Chondrocyte (in vitro differentiated cells): ENCODE measurements at places on chromosomes 11 and 22. TPM values are rescaled to one million over a fixed set of nuclear protein-coding genes. Genes with fewer than 3 reads are reported as not detected.

NTM gene
- 92.1 to 122 TPM (median 97.0 TPM) in 3 replicates for total RNA-seq

APOA5 gene
- total RNA-seq, result not detected in 3 replicates

TREH gene
- not detected in 3 replicates for total RNA-seq

GRCh38 chr11:107677924-107678631, 33.8 kb downstream of the SLN start:
- no peaks in the 10 kb centered on the region for H3K4me1 ChIP-seq
- DNase-seq, result no peak
- no peak overlapping the region for H3K4me3 ChIP-seq
- peaks cover 28% of the 10 kb centered on the region for H3K27me3 ChIP-seq
- H3K27ac ChIP-seq, result no peak overlapping the region
- H3K36me3 ChIP-seq, result no peaks in the 10 kb centered on the region

DNA sequence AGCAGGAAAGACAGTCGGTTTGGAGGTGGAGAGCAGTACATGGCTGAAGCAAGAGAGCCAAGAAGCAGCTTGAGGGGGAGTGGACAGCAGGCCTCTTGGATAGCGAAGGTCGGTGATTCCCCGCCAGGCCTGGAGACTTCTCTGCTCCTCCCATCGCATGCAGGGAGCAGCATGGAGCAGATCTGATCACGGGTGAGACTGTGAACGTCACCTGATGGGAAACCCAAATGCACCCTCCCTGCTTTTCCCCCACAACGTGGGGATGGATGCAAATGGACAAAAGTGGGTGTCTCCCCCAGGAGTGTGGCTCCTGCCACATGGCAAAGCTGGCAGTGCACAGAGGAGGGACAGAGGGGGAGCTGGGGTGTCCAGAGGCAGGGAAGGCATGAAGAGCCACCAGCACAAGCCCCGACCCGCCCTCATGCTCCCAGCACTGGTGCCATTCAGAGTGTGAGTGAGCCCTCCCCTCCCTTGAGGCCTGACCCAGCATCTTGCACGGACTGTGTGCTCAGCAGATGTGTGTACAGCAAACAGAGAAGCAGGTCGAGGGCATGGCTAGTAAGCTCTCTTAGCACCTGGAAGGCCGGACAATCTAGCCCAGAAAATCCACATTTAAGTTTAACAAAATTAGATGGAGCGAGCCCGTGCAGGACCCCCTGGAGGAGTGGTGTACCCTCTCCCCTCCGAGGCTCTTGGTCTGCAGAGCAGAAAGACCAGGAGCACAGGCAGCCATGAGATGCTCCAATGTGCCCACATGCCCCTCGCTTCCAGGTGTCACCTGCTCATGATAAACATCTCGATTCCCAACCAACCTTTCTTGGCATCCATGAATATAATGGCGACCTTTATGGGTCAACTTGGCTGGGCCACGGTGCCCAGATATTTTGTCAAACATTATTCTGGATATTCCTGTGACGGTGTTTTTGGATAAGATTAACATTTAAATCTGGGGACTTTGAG, 661.7 kb downstream of the TBC1D22A start:
- H3K36me3 ChIP-seq, result peaks cover 2% of the 10 kb centered on the region
- H3K27ac ChIP-seq, result no peak overlapping the region
- H3K4me3 ChIP-seq, result no peak overlapping the region
- H3K27me3 ChIP-seq, result peaks cover 2% of the 10 kb centered on the region

- H3K36me3 ChIP-seq, result peaks cover 3% of the 10 kb centered on the region
- H3K4me3 ChIP-seq, result no peak overlapping the region
- peaks cover 68% of the 10 kb centered on the region for H3K4me1 ChIP-seq
Measured at GRCh38 chr22:18065256-18065655, 12.5 kb upstream of the PEX26 start.

GRCh38 chr11:14399087-14399486, 40.1 kb upstream of the RRAS2 start:
- H3K4me1 ChIP-seq, result no peaks in the 10 kb centered on the region
- no peaks in the 10 kb centered on the region for H3K27me3 ChIP-seq
- no peak overlapping the region for H3K27ac ChIP-seq
- no peak for DNase-seq

DNA sequence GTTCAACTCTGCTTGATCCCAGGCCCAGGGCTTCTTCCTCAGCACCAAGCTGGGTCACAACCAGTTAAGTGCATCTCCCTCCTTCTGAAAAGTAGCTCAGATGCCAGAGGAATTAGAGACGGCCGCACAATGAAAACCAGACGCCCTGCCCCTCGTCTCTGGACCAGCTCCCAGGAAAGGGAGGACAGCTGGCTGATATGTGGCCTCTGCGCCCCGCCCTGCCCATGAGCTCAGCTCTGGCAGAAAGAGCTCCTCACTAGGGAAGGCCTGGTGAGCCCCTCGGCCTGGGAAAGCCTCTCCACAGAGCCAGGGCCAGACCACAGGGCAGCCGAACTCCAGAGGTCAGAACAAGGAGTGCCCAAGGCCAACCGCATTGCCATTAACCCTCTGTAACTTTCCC, 18.1 kb upstream of the SCGB1A1 start:
- H3K4me3 ChIP-seq, result peak overlapping the region; percentile 16
- H3K36me3 ChIP-seq, result no peaks in the 10 kb centered on the region
- H3K4me1 ChIP-seq, result peaks cover 57% of the 10 kb centered on the region
- peak; percentile 62 for DNase-seq
- H3K27me3 ChIP-seq, result peaks cover 2% of the 10 kb centered on the region

GRCh38 chr11:25562417-25562816, 769.5 kb upstream of the ANO3 start:
- H3K27me3 ChIP-seq, result peaks cover 1% of the 10 kb centered on the region
- DNase-seq, result no peak
- peaks cover 5% of the 10 kb centered on the region for H3K4me1 ChIP-seq
- no peaks in the 10 kb centered on the region for H3K36me3 ChIP-seq

DNA sequence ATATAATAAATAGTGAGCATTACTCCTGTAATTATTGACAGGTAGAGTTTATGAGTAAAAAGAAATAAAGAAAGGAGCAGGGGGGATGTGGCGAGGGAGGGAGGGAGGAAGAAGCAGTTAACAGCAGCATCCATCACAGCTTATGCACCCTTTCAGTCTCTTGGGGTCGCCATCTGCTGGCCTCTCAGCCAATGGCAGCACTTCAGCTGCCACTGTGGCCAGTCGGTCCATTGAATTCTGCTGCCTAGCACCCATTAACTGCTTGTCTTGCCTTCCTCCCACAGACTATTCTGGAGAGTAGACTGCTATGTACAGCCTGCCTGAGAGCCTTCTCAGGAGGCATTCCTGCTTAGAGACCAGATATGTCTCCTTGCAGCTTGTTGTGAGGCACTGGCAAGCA, 388.3 kb downstream of the TENM4 start:
- H3K27me3 ChIP-seq, result no peaks in the 10 kb centered on the region
- DNase-seq, result no peak
- H3K27ac ChIP-seq, result no peak overlapping the region

DNA sequence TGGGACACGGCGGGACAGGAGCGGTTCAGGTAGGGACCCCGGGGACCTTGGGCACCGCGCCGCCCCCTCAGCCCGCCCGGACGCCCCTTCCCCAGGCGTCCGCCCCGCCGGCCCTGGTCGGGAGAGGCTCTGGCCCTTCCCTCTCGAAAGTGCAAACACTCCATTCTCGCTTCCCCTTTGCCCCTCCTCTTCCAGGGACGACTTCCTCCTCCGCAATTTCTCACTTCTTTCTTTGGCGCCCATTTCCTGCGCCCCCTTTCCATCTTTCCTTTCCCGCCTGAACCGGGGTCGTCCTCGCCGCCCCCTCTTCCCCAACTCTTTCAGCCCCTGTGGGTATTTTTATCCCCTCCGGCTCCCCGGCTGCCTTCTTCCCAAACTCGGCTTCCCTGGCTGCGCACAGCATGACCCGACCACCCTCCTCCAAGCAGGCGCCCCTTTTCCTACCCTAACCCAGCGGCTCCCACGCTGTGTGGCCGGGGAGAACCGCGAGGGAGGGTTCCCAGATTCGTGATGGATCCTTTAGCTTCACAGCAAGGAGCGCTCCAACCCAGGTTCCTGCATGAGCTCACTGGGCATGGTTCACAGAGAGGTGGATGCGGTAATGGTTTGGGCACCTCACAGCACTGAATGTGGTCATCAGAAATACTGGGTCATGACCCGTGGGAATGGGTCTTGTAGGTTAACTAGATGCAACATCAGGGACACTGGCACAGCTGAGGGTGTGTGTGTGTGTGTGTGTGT, 689 bp downstream of the RAB39A start:
- peaks cover 6% of the 10 kb centered on the region for H3K4me1 ChIP-seq
- H3K4me3 ChIP-seq, result peak overlapping the region; percentile 68
- H3K27ac ChIP-seq, result no peak overlapping the region
- peaks cover 29% of the 10 kb centered on the region for H3K27me3 ChIP-seq
- H3K36me3 ChIP-seq, result peaks cover 2% of the 10 kb centered on the region

GRCh38 chr22:20868025-20868962, 9.5 kb downstream of the SNAP29 start:
- peaks cover 6% of the 10 kb centered on the region for H3K36me3 ChIP-seq
- H3K4me1 ChIP-seq, result peaks cover 7% of the 10 kb centered on the region
- no peak overlapping the region for H3K4me3 ChIP-seq
- H3K27ac ChIP-seq, result no peak overlapping the region

DNA sequence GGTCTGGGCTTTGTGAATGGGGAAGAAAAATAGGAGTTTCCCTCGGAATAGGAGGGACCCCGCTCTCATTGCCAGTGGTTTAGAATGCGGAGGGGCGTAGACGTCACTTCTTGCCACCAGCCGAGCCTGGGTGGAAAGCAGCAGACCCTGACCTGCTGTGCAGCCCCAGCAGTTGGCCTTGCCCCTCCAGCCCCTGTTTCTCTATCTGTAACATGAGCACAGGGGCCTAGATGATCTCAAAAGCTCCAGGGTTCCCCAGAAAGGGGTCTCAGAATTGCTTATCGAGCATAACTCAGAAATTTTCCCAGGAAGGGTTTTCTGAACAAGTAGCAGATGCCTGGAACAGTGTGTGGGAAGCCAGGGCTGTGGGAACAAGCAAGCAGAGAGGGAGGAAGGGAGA, 43.9 kb downstream of the C11orf91 start:
- no peak for DNase-seq
- H3K36me3 ChIP-seq, result peaks cover 2% of the 10 kb centered on the region
- H3K27ac ChIP-seq, result no peak overlapping the region
- no peak overlapping the region for H3K4me3 ChIP-seq
- peaks cover 8% of the 10 kb centered on the region for H3K4me1 ChIP-seq
- no peaks in the 10 kb centered on the region for H3K27me3 ChIP-seq

GRCh38 chr11:62538470-62539237, 8.0 kb downstream of the AHNAK start:
- H3K36me3 ChIP-seq, result peaks cover 15% of the 10 kb centered on the region
- peak overlapping the region; percentile 80 for H3K27ac ChIP-seq
- no peak for DNase-seq
- H3K4me3 ChIP-seq, result peak overlapping the region; percentile 41
- H3K4me1 ChIP-seq, result peaks cover 77% of the 10 kb centered on the region

DNA sequence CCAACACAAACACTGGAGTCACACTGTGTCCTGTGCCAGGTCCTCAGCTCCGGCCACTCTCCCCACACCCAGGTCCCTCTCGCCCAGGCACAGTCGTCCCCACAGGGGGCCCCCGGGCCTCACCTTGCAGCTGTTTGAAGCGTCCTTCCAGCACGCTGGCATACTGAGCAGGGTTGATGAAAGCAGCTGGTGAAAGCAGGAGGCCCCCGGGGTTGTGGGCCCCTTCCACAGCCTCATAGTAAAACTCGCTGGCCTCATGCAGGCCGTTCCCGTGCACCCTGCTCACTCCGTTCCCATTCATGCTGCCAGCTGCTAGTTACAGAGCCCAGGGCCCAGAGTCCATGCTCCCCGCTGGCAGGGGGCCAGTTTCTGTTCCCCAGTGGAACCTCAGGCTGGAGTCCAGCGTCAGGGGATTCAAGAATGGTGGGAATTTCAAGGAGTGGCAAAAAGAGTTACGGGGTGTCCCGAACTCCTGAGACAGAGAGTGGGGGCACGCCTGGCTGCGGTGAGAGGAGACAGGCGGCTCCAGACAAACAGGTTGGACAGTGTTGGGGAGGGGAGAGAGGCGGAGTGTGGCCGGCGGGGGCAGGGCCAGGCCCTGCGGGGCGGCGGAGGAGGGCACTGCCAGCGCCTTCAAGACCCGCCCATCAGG, 10.6 kb downstream of the SPTBN2 start:
- H3K4me1 ChIP-seq, result peaks cover 10% of the 10 kb centered on the region
- H3K27ac ChIP-seq, result no peak overlapping the region
- H3K27me3 ChIP-seq, result no peaks in the 10 kb centered on the region
- no peak for DNase-seq
- peaks cover 11% of the 10 kb centered on the region for H3K36me3 ChIP-seq

DNA sequence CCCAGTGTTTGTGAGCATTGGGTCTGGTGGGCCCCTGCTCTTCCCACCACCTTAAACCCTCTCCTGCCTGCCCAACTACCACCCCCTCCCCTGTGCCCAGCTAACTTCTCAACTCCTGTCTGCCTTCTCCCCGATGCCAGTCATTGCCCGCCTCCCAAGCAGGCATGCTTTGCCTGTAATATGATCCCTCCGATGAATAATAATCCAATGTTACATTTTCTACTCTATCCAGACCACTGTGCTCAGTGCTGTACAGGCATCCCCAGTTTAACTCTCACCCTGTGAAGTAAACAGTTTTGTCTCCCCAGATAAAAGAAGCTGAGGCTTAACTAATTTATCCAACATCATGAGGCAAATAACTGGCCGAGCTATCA, 35.5 kb upstream of the OLFML1 start:
- H3K4me3 ChIP-seq, result no peak overlapping the region
- H3K36me3 ChIP-seq, result no peaks in the 10 kb centered on the region

- peaks cover 10% of the 10 kb centered on the region for H3K4me1 ChIP-seq
- no peaks in the 10 kb centered on the region for H3K36me3 ChIP-seq
- no peaks in the 10 kb centered on the region for H3K27me3 ChIP-seq
- no peak overlapping the region for H3K27ac ChIP-seq
- H3K4me3 ChIP-seq, result no peak overlapping the region
Measured at GRCh38 chr11:35826949-35827348, 116.9 kb upstream of the LDLRAD3 start.

- no peaks in the 10 kb centered on the region for H3K27me3 ChIP-seq
- peaks cover 28% of the 10 kb centered on the region for H3K4me1 ChIP-seq
- DNase-seq, result no peak
- no peaks in the 10 kb centered on the region for H3K36me3 ChIP-seq
- no peak overlapping the region for H3K27ac ChIP-seq
Measured at GRCh38 chr11:68335683-68336082, 23.3 kb downstream of the LRP5 start.

DNA sequence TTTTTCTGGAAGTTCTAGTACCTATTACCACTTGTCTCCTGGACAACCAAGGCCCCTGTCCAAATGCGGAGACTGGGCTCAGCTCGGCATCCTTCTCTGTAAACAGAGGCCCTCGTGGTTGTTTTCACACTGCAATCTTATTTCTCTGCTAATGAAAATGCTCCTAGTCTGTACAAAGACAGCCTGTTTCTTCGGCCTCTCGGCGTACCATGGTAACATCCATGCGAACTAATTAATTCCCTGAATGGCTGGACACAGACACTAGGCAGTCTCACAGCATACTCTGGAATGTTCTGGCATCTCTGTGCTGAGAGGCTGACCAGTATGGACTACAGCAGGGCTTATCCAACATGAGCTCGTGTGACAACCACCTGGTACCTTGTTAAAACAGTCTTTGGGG, 5.7 kb downstream of the POLR3H start:
- H3K27ac ChIP-seq, result no peak overlapping the region
- H3K27me3 ChIP-seq, result no peaks in the 10 kb centered on the region
- H3K4me3 ChIP-seq, result no peak overlapping the region
- DNase-seq, result no peak
